ENCODE measurements at places on chromosomes 5 and 9. TPM values are rescaled to one million over a fixed set of nuclear protein-coding genes. Genes with fewer than 3 reads are reported as not detected.

SLC25A2 gene
- 0.13 TPM for total RNA-seq

BTNL8 gene
- not detected for total RNA-seq

SOWAHA gene
- total RNA-seq, result 2.0 TPM

SNCB gene
- not detected for total RNA-seq

DOCK8 gene
- 0.38 TPM for total RNA-seq

C7 gene
- total RNA-seq, result 3.5 TPM

FOXI1 gene
- not detected for total RNA-seq

RNF208 gene
- 1.8 TPM for total RNA-seq

FST gene
- total RNA-seq, result 38.6 TPM

ZFP2 gene
- 0.27 TPM for total RNA-seq

DNA sequence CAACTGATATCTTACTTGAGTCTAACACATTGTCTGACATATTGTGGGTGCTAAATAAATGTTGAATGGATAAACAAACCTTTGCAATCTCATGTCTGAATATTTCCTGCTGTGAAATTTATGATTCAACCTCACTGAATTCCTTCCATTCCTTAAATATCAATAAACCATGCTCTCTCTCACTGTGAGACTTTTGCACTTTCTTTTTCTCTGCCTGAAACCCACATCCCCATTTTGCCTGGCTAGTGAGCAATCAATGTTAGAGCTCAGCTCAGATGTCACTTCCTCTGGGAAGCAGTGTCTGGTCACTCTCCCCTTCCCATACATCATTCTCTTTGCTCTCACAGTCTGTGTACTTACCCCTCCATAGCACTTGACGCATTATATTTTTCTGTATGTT lies 383.7 kb upstream of the TRPC7 start:
- DNase-seq, result no peak

DNA sequence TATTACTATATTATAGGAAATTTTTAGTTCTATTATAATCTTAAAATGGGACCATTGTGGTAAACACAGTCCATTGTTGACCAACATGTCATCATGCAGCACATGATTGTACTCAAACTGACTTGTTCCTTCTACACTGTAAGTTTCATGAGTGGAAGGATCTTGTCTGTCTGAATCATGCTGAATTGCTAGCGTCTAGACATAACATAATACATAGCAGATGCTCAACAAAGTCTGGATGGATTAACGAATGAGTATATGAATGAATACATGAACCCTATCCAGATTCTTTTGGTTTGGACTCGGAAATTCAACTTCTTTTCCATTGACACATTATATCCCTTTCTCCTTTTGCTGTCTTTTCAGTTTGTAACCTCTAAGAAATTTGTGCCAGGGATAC lies 429.2 kb upstream of the SGCD start:
- DNase-seq, result no peak

DNA sequence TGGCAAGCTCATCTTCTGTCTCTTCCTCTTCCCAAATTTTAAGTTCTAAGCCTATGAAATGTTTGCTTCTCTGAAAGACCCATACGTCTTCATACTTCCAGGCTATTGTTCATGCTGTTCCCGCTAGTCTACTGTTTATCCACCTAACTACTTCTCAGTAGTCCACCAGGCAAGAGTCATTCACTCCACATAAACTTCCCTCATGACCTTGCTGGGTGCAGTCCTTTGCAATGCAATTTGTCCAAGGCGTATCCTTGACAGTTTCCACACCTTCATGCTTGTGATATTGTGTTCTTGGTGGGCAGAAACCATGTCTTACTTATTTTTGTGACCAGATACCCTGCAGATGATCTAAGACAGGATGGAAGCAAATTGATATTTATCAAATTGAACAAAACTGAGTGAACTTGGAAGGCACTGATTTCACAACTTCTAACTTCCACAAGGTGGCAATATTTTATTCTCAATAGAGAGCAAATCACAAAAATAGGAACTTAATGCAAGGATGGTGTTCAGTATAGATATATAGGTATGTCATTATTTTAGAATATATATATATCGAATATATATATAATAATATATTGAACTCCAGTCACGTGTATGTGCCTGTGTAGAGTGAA lies 30.3 kb downstream of the TYRP1 start:
- peak; percentile 10 for DNase-seq

DNA sequence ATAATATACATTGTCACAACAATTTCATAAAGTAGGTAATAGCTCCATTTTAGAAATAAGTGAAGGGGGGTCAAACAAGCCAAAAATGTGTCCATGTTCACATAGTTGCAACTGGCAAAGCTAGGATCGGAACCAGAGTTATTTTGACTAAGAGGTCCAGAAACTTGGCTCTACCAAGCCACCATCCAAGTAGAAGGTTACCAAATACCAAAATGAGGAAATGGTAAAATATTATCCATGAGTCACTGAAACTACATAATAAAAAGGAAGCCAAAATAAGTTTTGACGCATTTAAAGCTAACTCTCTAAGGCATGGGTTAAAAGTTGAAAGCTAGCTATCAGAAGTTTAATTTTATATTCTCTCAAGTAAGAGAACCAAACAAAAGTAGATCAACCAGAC lies 886.9 kb upstream of the DMAC1 start:
- no peak for DNase-seq

DNA sequence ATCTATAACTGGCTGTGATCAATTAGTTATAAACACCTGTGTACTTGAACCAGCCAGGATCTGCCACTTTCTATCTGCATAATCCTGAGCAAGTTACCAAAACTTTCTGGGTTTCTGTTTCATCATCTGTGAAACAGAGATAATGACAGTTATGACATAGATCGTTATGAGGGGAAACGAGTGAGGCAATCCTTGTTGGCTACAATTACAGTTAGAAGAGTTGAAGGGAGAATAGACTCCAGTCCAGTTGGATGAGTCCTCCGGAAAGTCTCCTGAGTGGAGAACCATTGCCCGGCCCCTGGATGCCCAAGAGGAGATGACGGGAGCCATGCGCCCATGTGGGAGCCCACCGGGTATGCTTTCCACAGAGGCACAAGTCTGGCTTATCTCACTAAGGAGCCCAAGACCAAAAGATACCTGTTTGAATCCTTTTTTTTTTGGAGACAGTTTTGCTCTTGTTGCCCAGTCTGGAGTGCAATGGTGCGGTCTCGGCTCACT lies 4.5 kb downstream of the PDE6A start:
- no peak for DNase-seq

GRCh38 chr9:113709721-113710120 lies 166.4 kb upstream of the ZNF618 start:
- DNase-seq, result no peak

- no peak for DNase-seq
These were observed 14.6 kb upstream of the AQP7 start for GRCh38 chr9:33416996-33417395.

DNA sequence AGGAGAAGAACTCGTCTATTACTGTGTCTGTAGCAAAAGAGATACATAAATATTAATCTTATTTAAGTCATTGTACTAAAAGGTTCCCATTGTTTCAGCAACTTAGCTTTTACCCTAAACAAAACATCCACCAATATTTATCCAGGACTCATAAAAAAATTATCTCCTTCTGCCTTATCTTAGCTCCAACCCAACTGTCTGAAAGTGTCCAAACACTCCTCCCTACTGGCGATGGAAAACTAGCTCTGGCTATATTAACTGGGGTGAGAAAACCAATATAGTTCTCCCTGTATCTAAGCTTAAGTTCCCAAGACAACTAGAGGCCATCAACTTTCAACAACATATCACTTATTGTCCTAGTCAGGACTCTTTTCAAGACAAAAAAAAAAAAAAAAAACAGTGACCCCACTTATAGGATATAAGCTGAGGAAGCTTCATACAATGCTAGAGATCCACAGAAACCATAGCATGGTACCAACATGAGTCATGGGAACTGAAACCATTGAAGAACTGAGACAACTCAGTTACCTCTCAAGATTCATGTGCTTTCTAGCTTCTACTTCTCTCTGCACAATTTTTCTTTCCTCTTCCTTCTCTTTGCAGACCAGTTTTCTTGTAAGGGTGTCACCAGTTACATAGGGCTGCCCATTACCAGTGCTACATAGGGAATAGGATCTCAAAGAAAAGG lies 150.7 kb upstream of the RASA1 start:
- no peak for DNase-seq

GRCh38 chr5:68745448-68745847 lies 348.4 kb upstream of the SLC30A5 start:
- no peak for DNase-seq

GRCh38 chr5:33008751-33009418 lies 297.8 kb downstream of the NPR3 start:
- DNase-seq, result no peak

DNA sequence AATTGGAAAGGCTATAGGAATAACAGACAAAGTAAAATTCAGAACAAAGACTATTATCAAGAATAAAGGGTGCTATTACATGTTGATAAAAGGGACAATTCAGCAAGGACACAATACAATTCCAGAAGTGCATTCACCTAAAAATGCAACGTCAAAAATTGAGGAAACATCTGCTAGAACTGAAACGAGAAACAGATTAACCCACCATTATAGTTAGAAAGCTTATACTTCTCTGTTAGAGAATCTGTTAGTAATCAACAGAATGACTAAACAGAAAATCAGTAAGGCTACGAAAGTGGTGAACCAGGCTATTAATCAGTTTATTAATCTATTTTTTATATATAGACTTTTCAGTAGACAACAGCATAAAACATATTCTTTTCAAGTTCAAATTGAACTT lies 14.8 kb downstream of the FCN1 start:
- no peak for DNase-seq

DNA sequence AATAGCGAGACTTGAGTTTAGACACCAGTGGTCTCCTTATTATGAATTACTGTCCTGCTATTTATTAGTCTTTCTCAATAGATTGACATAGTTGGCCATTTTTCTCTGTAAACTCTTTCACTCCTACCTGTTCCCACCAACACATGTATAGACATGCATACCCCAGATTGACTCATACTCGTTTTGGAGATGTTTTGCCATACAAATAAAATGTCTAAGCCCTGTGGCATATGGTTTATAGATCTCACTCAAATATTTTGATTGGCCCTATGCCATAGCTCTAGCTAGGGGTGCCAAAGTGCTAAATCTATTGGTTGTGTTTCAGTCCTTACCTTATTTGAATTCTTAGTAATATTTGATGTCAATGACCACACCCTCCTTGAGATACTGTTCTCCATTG lies 42.3 kb downstream of the CAMK4 start:
- DNase-seq, result no peak

- DNase-seq, result no peak
These were observed 15.1 kb downstream of the MAPKAP1 start for GRCh38 chr9:125691869-125692268.

- no peak for DNase-seq
These were observed 257.6 kb downstream of the FAM114A2 start for GRCh38 chr5:153780876-153781705.

GRCh38 chr5:133196441-133197085 lies 144.8 kb downstream of the HSPA4 start:
- no peak for DNase-seq

DNA sequence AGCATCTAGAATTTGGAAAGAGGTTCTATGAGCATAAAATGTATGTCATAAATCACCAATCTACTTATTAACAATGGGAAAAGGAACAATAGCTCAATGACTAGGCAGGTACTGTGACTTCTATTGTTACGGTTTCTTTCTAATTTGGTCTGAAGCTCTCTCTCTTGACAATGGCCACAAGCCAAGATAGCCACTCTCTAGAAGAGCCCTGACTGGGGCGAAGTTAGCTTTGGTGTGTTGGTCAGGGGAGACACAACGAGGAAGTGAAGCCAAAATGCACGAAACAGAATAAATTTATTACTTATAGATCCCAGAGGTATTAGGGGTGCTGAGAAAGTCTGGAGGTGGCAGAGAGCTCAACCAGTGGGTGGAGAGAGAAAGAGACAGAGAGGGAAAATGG lies 9.4 kb upstream of the RAD23B start:
- DNase-seq, result no peak

GRCh38 chr9:117081641-117082317 lies 333.1 kb downstream of the ASTN2 start:
- no peak for DNase-seq

DNA sequence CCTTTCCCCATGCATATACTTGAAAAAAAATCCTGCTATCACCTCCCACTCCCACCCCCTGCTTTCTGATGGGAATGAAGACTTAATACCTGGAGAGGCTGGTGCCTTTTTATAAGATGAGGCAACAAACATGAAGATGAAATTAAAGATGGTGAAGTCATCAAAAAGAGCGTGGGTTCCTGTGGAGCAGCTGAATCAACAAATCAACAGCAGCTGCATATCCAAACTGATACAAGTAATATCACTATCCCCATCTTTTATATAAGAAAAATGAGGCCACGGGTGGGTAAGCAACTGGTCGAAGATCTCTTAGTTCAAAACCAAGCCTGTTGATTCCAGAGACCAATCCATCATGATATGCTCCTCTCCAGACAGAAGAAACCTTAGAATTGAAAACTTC lies 268.5 kb downstream of the ENC1 start:
- no peak for DNase-seq

- no peak for DNase-seq
These were observed 82.3 kb downstream of the MSX2 start for GRCh38 chr5:174806729-174807128.

DNA sequence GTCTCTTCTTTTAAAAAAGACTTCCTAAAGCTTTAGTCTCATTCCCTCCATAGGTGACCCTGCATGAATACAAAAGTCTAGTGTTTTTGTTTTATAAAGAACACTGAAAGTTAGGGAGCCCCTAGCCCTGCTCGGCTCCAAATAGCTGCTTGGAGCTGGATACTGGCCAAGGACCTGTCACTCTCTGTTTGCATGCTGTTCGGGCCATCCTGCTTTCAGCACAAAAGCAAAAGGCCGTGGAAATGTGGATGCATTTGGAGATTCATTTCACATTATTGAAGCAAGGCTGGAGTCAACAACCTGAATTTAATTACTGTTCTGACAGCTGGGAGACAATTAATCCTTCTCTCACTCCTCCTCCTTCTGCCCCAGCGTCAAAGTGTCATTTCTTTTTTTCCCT lies 151.7 kb upstream of the NMUR2 start:
- no peak for DNase-seq

DNA sequence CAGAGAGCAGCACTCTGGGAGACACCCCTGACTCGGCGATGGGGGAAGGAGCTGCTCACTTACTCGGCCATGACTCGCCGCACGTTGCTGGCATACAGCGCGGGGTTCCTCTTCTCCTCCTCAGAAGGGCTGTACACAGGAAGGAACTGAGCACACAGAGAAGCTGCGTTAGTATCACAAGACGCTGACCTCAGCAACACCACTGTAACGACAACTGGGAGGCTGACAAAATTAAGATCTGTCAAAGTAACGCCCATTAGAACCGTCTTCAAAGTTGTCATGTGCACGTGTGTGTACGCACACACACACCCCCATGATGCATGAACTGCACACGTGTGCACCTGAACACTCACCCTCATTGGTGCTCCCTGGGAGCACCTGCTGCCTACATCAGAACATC lies 32.1 kb upstream of the SLC6A3 start:
- no peak for DNase-seq

- DNase-seq, result no peak
These were observed 175.1 kb downstream of the ACER2 start for GRCh38 chr9:19583890-19584289.

GRCh38 chr5:15021266-15022046 lies 149.9 kb upstream of the ANKH start:
- DNase-seq, result no peak

GRCh38 chr5:160869989-160870521 lies 18.0 kb upstream of the ATP10B start:
- DNase-seq, result no peak
